ENCODE measurements at places on chromosomes 11 and 22.

- DNase-seq = no peak
These were observed 18.1 kb upstream of the GDPD5 start for GRCh38 chr11:75543806-75544205.

DNA sequence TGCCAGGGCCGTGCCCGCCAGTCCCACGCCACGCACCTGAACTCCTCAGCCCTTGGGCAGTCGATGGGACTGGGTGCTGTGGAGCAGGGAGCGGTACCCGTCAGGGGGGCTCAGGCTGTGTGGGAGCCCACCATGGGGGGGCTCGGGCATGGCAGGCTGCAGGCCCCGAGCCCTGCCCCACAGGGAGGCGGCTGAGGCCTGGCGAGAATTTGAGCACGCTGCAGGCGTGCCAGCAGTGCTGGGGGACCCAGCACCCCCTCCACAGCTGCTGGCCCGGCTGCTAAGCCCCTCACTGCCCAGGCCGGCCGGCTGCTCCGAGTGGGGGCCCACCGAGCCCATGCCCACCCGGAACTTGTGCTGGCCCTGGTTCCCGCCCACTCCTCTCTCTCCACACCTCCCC is 56.8 kb downstream of the TMPRSS5 start:
- DNase-seq = no peak

DNA sequence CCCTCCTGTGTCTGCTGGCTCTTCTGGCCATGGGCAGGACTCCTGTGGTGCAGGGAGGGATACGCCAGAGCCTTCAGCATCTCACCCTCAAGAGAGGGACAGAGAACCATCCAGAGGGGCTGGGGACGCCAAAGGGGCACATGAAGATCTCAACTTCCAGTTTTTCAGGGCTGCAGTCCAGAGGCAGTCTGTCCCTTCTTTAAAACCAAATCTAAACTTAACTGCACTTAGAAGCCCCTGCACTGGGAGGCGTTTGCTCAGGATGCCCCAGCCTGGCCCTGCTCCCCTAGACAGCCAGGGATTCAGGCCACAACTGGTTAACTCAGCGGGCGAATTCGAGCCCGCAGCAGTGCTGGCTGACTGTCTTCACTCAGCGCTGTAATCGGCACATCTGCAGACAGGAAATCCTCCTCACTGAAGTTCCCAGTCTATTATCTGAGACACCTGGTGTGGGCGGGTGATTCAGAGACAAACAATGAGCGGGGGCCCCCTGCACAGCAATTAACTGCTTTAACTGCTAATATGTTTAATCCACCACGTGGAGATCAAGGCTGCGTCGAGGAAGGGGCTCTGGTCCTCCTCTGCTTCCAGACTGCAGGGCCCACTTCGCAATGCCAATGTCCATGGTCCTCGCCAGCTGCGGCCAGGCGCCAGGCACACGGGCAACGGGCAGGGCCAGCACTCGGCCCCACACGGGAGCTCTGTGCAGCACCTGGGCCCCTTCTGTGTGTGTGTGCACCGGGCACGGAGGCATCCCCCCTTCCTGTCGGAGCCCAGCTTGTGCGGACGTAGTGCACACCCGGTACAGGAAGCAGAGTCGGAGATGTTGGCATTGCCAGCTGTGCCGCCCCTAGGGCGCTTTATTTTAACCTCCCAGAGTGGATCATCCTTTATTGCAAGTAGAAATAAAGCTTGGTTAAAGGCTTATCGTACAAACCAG is 36.9 kb upstream of the GNB1L start:
- DNase-seq = peak; percentile 81

- no peak for DNase-seq
These were observed 978 bp downstream of the C11orf87 start for GRCh38 chr11:109422870-109423465.

DNA sequence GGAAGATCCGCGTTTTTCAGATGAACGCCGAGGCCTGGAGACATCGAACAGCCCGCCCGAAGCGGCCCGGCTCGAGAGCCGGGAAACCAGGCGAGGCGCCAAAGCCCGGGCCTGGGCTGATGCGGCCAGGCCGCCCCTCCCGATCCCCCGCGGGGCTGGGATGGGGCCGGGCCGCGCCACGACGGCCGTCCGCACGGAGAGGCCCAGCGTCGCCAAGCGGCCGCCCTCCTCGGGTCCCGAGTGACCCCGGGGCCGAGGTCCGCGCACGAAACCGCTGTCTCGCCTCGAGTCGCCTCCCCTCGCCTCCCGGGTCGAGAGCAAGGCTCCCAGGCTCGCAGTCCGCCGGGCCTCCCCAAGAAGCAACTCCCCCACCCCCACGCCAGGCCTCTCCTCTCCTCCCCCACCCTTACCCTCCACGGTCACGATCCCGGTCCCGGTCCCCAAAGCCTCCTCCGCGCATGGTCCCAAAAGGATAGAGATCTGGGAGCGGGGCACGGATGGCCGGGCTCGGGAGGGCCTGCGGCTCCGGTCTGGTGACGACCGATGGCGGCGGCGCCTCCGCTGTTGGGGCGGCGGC is 482 bp downstream of the DDX17 start:
- DNase-seq = peak; percentile 73

DNA sequence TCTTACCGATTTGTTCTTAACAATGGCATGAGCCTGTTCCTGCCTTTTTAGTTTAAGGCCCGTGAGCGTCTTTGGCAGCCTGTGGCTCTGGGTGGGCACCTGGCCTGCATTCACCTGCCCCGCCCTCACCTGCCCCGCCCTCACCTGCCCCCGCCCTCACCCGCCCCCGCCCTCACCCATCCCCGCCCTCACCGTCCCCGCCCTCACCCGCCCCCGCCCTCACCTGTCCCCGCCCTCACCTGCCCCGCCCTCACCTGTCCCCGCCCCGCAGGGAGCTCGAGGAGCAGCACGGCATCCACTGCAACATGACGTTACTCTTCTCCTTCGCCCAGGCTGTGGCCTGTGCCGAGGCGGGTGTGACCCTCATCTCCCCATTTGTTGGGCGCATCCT is 14.2 kb downstream of the GATD1 start:
- no peak for DNase-seq

DNA sequence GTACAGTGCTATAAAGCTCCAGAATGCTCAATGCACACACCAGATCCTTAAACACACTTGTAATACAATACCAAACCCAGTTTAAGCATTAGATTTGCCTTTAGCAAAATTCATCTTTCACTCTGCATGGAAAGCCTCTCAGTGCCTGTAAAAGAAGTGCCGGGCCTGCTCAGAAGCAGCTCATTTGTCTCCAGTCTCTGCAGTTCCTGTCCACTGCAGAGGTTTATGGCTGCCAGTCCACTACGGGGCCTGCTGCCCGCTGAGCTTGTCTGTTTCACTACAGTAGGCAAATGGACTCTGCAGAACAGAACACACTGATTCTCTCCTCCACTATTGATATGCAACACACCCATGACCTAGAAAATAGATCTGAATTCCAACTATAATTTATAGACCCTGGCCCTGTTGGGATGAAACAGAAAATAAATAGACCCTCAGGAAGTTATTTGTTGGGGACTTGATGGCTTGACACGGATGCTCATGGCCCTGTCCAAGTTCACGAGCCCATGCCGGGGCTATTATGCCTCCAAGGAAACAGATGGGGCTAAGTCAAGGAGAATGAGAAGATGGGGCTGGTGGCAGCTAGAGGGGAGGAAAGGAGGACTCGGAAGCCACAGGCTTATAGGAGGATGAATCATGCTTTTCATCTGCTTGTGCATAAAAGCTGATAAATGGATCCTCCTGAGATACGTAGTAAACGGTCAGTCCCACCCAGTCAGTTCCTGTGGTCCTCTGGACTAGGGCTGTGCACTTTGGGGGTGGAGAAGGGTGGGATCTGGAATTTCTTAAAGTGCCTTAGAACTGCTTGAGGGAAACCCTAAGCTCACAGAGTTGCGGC is 416.8 kb upstream of the TENM4 start:
- DNase-seq = no peak

DNA sequence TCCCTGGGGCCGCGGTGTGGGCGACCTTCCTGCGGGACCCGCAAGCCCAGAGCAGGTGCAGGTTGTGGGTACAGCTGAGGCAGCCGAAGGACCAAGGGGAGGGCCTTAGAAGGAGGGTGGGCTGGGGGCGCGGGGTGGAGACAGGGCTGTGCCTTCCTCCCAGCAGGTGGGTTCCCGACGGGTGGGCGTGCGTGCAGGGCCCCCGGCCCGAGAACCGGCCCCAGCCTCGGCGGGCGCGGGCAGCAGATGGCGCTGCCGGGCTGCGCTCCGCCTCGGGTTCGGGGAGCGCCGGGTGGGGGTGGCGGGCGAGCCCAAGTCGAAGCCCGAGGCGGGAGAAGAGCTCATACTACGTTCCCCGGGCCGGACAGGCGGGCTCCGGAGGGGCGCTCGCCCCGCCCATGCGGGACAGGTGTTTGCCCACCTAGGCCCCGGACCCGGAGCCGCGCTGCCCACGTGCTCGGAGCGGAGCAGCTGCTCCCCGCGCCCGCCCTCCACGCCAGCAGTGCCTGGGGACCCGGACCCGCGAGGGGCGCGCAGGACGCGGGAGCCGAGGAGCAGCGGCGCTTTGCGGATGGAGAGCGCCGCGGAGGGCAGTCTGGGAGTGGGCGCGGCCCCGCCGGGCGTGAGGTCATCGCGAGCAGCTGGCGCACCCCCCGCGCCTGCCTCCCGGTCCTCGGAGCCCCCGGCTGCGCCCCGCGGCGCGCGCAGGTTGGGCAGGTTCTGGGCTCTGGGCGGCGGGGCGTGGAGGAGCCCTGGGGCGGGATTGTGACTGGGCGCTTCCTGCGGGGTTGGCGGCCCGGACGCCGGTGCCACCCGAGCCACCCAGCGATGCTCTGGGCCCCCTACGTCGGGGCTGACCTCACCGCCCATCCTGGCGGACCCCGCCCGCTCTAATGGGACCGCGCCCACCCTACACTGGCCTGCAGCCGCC is 25.3 kb downstream of the DUSP8 start:
- peak; percentile 53 for DNase-seq
